ENCODE measurements at places on chromosomes 13 and 19.

DNA sequence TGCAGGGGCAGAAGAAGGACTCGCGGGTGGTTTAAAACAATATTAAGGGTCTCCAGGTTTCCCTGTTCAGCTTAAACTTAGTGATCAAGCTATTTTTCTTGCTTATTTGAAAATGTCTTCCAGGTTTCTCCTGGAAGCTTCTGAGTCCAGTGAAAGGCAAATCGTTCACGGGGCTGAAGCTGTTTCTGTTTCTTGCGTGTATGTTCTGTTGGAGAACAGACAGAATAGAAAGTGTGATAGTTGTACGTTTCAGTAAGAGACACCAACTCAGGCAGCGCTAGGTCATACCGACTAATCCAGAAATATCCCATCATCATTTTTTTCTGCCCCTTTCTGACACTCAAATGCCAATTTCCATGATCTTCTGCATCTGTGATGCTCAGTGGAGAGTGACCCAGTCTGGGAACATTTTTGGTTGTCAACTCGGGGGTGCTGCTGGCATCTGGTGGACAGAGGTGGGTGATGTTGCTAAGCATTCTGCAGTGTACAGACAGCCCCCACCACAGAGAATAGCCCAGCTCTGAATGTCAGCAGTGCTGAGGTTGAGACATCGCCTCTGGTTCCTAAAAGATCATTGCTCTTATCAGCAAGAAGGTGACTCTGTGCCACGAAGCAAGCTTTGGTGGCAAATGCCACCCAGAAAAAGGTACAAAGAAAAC lies 4.3 kb downstream of the KLF2 start:
- DNase-seq = no peak

DNA sequence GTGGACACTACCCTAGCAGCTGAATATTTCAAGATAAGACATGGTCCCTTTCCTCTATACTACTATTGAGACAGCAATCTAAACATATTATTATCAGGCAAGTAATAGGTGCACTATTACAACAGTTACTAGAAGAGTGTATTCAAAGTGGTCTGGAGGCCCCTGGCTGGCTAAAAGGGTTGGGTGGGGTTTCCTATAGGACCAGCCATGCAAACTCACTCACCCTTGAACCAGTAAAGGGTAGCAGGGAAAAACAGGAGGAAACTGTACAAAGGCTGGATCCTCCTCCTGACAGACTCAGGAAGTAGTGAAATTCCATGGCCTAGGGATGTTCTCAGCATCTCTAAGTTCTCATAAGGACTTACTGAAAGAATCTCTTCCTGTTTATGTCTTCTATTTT lies 7.7 kb downstream of the SMAD9 start:
- no peak for DNase-seq

DNA sequence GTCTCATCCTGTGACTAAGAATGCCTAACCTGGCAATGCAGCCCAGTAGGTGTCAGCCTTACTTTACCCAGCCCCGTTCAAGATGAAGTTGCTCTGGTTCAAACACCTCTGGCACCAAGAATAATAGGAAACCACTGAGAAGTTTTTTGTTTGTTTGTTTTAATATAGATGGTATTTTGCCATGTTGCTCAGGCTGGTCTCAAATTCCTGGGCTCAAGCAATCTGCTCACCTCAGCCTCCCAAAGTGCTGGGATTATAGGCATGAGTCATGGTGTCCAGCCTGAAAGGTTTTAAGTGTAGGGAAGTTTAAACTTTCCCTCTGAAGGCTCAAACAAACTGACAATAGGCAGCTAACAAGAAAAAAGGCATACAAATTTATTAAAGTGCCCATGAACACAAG lies 51.2 kb upstream of the ABCC4 start:
- no peak for DNase-seq

GRCh38 chr19:3968556-3969434 lies 2.1 kb downstream of the DAPK3 start:
- DNase-seq = peak; percentile 90

GRCh38 chr13:86446311-86446710 lies 647.1 kb upstream of the SLITRK6 start:
- no peak for DNase-seq

- peak; percentile 44 for DNase-seq
Observed at GRCh38 chr19:3655402-3656072, 28.9 kb upstream of the CACTIN start.

DNA sequence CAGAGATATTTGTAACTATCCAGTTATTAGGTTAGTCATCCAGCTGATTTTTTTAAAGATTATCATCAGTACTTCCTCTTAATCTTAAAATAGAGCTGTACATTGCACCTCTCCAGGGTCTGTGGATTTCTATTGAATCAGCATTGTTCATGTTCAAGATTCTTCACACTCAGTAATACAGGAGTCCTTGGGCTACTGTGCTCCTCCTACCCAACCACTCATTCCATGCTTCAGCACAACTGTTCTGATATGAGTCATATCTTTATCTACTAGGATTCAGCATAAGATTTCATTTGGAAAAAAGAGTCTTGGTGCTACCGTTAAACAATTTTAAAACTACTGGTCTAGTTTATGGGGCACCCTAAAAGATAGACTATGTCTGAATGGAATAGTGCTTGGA lies 357.8 kb downstream of the DCT start:
- DNase-seq = no peak

DNA sequence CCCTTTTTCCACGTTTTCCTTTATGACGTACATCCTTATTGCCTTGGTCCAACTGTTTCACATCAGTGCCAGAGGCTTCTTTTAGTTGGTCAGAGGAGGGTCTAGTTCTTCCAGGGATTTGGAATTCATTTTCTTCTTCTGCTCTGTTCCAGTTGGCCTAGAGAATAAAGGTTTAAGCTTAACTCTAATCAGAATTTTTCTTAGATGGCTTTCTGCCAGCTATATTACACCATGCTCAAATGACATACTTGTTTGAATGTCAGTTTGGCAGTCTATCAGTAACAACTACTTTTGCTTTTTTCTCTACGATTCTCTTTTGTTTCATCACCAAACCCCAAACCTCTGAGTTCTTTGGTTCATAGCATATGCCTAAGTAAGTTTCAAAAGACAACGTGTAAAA lies 16.8 kb downstream of the SPART start:
- DNase-seq = no peak

- no peak for DNase-seq
Observed at GRCh38 chr13:33139780-33140535, 123.7 kb downstream of the KL start.

- DNase-seq = no peak
Observed at GRCh38 chr19:55622242-55622969, 2.0 kb downstream of the ZNF784 start.

- no peak for DNase-seq
Observed at GRCh38 chr19:5978606-5979552, 939 bp upstream of the RANBP3 start.

DNA sequence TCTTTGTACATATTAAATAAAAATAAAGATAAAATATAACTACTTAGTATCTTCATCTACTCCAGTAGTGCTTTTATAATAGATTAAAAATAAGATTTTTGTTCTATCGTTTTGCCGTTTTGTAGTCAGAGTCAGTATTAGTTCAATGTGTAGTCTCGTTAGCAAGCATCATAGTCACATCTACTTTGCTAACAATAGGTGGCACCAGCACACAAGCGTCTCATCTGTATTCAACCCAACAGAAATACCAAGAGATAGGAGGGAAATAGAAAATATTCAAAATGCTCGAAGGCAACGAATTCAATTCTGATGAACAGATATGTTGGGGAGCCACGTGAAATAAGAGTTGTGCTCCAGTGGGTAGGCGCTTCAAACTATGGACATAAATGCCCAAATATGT lies 21.4 kb upstream of the MICU2 start:
- DNase-seq = peak; percentile 31

- DNase-seq = no peak
Observed at GRCh38 chr19:46381346-46381745, 32.0 kb downstream of the CCDC8 start.

- DNase-seq = no peak
Observed at GRCh38 chr13:78160793-78161192, 242.2 kb upstream of the EDNRB start.

DNA sequence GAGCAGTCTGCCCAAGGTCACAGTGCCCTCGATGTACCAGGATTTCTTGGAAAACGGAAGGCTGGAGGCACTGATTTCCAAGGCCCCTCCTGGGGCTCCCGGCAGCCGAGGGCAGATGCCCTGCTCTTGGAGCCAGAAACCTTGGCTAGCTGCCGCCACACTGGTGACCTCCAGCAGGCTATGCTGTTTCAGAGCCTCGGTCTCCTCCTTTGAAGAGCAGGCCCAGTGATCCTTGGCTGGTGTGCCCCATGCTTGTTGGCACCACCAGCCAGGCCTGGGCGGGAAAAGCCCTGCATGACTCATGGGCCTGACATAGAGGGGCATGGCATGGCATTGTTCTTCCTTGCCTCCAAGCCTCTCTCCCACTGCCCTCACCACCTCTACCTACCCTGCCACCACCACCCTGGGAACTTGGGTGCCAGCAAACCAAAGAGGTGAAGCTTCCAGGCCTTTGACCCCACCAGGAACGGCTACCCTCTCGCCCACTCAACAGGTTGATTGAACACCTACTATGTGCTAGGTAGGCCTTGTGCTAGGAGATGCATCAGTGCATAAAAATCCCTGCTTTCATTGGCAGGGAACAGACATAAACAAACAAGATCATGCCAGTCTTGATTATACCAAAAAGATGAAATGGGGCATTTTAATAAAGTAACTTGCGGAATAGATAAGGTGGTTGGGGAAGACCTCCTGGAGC lies 1.6 kb upstream of the CLEC11A start:
- DNase-seq = no peak

GRCh38 chr19:52941941-52942385 lies 18.7 kb upstream of the ZNF888 start:
- no peak for DNase-seq

Data from BE2C (cell line).